ENCODE measurements at places on chromosomes 7 and 10.
A peak's percentile ranks its signal among the peaks of the same experiment; 100 is the strongest.

DNA sequence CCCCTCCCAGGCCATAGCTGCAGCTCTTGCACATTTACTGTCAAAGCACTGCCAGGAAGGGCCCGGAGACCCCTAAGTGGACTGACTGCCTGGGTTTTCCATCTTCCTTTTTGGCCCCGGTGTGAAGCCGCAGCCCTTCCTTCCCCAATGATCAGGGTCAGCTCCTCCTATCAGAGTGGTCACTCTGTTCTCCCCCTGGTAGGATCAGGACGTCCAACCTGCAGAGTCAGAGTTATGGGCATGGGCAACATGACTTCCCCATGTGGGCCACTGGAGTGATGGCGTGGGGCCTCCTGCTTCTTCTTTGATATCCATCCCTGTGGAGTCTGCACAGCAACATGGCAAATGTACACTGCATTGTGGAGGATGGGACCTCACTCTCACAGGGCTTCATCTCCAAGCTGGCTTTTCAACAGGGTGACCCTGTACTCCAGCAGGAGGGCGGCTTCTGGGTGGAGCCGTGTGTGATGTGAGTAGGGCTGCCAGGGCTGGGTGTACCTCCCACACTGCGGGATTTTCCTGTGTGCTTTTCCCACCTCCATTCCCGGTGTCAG lies 6.4 kb upstream of the RAMP3 start:
- DNase-seq: no peak

GRCh38 chr7:155879592-155879991 lies 67.3 kb upstream of the SHH start:
- DNase-seq: no peak

DNA sequence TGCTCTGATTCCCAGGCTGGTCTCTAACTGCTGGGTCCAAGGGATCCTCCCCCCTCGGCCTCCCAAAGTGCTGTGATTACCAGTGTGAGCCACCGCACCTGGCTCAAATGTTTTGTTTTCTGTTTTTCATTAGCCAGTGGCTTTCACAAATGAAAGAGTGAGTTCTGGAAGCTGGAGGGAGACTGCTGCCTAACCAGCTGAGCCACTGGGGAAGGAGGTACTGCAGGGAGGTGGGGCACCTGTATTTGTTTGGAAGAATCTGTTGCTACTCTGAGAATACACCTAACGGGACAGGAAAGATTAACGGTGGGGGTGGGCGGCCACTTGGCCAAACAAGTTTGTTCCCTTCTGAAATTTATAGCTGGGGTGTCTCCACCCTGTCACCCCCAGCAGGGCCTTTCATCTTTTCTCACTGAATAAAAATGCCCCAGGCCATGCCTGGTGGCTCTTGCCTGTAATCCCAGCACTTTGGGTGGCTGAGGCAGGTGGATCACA lies 4.7 kb downstream of the STOX1 start:
- DNase-seq: no peak

DNA sequence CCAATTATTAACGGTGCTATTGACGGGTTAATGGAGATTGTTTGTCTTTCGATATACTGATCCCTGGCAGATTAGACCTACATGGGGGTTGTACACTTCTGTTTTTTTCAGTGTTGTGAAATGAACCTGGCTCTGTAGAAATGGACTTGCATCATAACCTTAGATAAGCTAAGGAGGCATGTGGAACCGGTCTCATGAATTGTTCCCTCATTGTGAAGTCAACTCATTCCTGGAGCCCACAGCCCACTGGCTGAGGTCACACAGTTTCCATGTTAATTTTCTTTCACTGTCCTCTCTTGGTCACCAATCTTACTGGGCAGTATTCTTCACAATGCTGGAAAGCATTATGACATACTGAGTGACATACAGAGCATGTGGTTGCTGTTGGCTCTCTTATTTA lies 202.8 kb downstream of the BMPER start:
- DNase-seq: no peak

DNA sequence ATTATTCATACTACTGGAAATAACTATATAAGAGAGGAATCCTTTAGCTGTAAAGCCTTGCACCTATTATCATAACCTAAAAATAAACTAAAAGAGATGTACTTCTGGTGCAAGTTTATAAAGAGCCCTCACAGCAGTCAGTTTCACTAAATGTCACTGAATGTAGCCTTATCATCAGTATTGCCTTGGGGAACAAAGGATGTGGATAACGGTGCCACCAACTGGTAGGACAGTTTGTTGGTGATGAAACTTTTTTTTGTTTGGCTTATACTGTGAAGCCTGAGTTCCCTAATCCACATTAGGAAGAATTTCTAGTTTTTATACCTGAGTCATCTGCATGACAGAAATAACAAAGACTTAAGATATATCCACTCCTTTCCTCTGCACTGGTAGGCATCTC lies 117.9 kb upstream of the COL1A2 start:
- no peak for DNase-seq

DNA sequence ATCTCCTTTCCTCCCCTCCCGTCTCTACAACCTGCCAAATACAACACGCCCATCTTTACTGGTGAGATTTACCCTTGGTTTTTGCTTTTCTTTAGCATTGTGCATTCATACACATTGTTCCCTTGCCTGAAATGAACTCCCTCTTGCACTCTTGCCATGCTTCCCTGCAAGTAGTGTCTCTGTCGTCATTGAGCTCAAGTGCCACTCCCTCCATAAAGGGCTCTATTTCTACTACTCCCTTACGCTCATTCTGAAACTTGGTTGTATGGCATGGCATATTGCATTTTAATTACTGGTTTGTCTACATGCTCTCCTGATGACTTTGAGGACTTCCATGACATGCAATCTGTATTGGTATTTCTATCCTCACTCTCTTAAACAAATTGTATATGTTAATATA lies 242.7 kb downstream of the THSD7A start:
- DNase-seq: no peak

GRCh38 chr7:42739638-42740037 lies 172.2 kb downstream of the C7orf25 start:
- DNase-seq: no peak

GRCh38 chr7:87188930-87189329 lies 30.6 kb downstream of the TMEM243 start:
- no peak for DNase-seq

DNA sequence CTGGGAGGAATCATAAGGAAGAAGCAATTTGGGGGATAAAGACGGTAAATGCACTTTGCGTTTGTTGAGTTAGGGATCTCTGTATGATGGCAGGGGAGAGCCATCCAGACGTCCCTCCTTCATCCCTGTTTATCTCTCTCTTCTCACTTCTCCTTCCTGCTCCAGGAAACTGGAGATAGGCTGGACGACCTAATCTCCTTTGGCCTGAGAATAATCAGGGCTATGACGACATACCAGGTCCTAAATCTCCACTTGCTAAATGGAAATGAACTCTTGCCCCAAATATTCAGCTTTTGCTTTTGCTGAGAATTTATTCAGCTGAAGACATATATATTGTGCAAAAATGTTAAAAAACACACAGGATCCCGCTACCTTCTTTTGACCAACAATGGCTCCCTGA lies 182.9 kb upstream of the INHBA start:
- no peak for DNase-seq

- DNase-seq: no peak
Measured at GRCh38 chr10:114674346-114674745, 16.3 kb upstream of the ABLIM1 start.

DNA sequence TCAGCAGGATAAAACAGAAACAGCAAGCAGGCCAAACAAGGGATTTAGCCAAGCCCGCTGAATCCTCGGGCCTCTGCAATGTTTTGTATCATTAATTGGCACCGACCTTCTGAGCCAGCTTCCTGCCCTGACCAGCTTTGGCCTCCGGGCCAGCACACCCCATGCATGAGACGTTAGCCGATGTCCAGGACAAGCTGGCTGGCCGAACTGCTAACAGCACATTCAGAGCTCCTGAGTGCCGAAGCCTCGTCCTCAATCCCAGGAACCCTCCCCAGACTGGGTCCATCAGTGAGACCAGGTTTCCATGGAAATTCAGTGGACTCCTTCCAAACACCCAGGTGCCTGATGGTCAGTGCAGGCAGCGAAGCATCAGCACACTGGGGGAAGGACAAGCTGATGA lies 134.3 kb upstream of the PFKP start:
- no peak for DNase-seq

GRCh38 chr10:88664142-88664541 lies at the start of gene LIPF:
Gene LIPF, plus strand, starts transcription at chr10:88664442. Its CDS starts 2,856 bp downstream, at chr10:88667298.
- DNase-seq: no peak

DNA sequence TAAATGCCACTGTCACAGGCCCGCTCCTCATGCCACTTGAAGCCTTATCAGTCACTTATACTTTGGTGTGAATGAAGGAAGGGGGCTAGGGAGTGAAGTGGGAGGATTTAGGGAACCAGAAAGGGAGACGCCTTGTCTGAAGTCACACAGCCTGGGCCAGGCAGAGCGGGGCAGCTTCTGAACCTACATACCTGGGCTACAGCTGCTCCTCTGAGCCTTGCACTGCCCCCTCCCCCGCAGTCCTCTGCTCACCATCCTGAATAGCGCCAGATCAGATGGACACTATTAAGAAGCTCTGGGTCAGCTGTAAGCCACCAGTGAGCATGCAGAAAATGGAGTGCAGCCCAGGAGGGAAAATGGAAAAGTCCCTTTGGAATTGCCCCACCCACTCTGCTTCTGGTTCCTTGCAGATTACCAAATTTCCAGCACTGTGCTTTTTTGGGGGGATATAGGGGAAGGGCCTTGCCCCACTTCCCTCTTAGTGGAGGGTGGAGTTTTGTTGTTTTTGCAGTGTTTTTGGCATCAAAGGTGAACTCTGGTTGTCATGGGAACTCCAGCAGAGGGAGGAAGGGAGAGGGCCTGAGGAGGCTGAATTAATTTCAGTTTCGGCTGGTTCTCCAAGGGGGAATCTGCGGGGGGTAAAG lies 35.0 kb upstream of the ADCYAP1R1 start:
- DNase-seq: no peak

DNA sequence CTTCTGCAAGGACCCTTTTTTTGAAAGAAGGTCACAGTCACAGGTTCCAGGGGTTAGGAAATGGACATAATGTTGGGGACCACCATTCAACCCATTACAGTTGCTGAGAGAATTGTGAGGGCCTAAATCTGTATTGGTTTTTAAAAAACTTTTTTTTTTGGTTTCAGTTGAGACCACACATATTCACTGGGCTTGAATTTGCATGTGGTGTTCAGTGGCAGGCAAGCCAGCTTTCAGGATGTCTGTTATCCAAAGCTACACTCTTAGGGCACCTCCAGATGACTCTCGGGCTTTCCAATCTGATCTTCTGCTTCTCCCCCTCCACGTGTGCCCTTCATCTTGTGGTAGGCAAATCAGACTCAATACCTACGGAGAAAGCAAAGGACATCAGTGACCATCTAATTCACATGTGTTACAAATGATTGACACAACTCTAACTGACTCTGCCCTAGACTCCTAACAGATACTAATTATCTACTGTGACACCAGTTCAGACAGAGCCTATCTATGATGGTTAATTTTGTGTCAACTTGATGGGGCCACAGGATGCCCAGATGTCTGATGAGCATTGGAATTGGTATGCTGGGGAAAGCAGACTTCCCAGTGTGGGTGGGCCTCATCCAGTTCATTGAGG lies 93.3 kb upstream of the ELMO1 start:
- DNase-seq: no peak

GRCh38 chr10:113292086-113292485 lies 260.8 kb upstream of the HABP2 start:
- DNase-seq: no peak

GRCh38 chr10:77862595-77862994 lies 64.0 kb downstream of the DLG5 start:
- DNase-seq: no peak

GRCh38 chr7:22640269-22640668 lies 86.7 kb upstream of the IL6 start:
- peak; percentile 64 for DNase-seq

DNA sequence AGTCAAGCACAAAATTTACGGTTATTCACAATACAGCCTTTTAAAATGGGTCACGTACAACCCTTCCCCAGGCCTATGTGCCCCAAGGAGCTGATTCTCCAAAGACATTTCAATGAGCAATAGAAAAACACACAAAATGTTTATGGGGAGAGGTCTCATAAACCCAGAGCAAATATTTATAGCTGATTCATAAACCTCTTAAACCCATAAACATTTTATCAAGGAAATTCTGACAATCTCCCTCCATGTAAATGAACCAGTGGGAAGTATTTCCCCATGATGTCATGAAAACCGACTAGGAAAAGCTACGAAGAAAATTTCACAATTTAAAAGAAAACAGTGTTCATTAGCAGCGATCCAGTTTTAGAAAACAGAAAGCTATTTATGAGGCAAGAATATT lies 36.0 kb downstream of the SFMBT2 start:
- DNase-seq: no peak

DNA sequence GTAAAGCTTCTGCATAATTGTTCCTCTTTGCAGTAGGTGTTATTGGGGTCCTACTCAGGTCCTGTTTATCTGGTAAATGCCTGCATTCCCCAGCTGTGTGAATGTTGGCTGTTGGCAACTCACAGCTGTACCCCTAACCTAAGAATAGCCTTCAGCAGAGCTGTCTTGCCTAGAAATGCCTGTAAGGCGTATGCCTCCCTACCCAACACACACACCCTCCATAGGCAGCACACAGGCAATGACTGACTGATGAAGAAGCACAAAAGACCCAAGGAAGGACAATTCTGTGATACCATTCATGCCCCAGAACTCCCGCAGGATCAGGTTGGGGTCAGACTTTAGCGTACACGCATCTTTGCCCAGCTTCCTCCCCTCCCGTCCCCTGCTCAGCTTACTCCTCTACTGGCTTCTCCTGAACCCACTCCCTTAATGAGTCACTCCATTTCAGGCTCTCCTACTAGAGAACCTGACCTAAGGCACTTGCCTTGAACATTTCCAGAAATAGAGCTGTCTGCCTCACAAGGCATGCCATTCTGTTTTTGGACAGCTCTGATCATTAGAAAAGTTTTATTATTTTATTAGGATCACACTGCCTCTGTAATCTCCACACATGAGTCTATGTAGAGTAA lies 99.2 kb upstream of the PIK3CG start:
- DNase-seq: no peak

DNA sequence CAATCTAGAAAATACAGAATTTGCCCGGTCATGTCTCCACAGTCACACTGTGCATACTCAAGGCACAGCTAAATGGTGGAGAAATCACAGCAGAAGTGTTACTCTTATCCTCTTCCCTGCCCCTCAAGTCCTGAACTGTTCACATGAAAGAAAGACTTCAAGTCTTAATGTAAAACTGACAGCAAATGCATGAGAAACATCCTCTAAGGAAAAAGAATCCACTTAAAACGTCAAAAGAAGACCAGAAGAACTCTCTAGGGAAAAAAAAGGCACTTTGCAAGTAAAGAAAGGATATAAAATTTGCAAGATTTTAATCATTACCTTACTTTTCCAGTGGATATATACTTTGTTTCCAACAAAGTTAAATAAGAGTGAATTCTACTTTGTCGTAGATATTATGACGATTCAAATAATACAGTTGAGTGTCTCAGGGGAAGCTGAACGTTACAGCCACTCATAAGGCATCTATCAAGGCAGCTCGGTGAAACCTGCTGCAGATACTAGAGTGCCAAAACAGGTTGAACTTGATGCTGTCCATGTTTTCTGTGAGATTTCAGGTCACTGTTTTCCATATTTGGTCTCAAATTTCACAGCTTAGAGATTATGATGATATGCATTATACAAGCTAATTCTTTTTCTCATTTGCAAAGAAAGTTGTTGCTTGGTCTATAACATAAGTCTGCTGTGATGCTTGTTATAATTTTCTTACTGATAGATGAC lies 155.0 kb downstream of the CTTNBP2 start:
- DNase-seq: no peak

- DNase-seq: no peak
Measured at GRCh38 chr10:88858491-88858890, 6.8 kb upstream of the ANKRD22 start.

Data from T-helper 2 cell treated with Interferon-gamma antibody and Interleukin-4, amounts not matched to agents 5 μg/mL and 100 μg/mL, for 36 hours (primary cell).